ENCODE measurements at places on chromosomes 16 and 17. TPM values are rescaled to one million over a fixed set of nuclear protein-coding genes. Genes with fewer than 3 reads are reported as not detected.

MT4 gene
- polyA plus RNA-seq, result not detected

- peak; percentile 80 for DNase-seq
Measured at GRCh38 chr17:79294459-79295071, 219.9 kb downstream of the ENGASE start.

DNA sequence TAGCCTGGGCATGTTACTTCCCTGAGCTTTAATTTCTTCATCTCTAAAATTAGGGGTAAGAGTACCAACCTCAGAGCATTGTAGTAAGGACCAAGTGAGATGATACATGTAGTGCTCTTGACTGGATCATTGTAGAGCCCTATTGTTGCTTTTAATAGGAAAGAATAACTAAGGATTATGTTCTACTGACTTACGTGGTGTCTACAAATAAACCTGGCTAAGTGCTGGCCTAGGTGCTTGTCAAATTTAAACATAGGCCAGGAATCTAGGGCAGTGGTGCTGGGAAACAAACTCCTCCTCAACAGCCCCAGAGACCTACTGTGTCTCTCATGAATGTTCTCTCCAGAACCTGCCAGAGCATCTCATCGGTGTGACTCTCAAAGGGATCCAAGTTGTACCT is 69.4 kb downstream of the ABCC12 start:
- no peak for DNase-seq

- no peak for DNase-seq
Measured at GRCh38 chr16:88581033-88581432, 10.8 kb downstream of the ZC3H18 start.

GRCh38 chr16:67456391-67457081 is 24.4 kb downstream of the ATP6V0D1 start:
- DNase-seq, result peak; percentile 45

All from muscle of arm (tissue), 14 donors.